ENCODE measurements at places on chromosomes 7 and 10. TPM values are rescaled to one million over a fixed set of nuclear protein-coding genes. Genes with fewer than 3 reads are reported as not detected.

- no peak for DNase-seq
Observed at GRCh38 chr10:116826803-116827202, 22.5 kb upstream of the ENO4 start.

GRCh38 chr7:19705663-19706062 is 3.2 kb downstream of the POLR1F start:
- no peak for DNase-seq

NPSR1 gene
- not detected for total RNA-seq

- no peak for DNase-seq
Observed at GRCh38 chr7:77309714-77310220, 106.4 kb downstream of the GSAP start.

GRCh38 chr7:55101359-55101758 is 82.5 kb downstream of the EGFR start:
- no peak for DNase-seq

PODXL gene
- 5.8 TPM for total RNA-seq

DNA sequence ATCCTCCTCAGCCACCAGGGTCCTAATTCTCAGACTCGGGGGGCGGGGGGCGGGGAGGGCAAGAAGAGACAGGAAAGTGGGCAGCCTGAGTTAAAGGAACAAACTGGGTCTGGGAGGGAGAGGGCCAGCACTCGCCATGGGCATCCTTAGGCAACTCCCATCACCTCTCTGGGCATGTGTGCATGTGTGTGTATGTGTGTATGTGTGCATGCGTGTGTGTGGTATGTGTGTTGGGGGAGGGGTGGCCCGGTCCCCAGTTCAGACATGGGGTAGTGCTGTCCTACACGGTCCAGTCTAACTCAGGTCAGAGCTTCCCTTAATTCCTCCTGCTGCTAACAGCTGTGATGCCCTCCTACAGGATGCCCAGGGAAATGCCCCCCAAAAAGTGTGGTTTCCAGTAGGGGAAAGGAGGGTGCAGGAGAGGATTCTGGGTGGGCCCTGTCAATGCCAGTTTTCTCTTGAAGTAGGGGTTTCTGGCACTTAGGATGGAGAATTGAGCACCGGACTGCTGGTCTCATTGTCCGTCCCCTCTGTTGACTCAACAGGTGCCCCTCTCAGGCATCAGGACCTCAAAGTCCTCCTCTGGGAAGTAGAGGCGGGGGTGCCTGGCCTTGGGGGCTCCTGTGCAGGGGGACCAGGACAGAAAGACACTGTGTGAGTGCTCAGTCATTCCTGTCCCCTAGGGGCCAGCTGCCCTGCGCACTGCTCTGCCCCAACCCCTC is 15.1 kb upstream of the ZMIZ1 start:
- no peak for DNase-seq

GRCh38 chr7:91233212-91233611 is 31.0 kb upstream of the FZD1 start:
- no peak for DNase-seq

- DNase-seq: no peak
Observed at GRCh38 chr7:47893238-47893637, 55.0 kb downstream of the PKD1L1 start.

- peak; percentile 35 for DNase-seq
Observed at GRCh38 chr7:156999958-157000726, 10.3 kb downstream of the MNX1 start.

GRCh38 chr7:94183289-94183749 is 179.2 kb upstream of the BET1 start:
- no peak for DNase-seq

DNA sequence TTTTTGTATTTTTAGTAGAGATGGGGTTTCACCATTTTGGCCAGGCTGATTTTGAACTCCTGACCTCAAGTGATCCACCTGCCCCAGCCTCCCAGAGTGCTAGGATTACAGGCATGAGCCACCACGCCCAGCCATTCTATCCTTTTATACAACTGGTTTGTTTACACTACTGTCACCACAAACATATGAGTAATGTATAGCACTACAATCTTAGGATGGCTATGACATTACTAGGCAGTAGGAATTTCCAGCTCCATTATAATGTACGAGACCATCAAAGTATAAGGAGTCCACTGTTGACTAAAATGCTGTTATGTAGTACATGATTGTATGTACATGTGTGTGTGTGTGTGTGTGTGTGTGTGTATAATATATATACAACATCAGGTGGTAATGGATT is 1126.1 kb upstream of the LRRN3 start:
- DNase-seq: no peak

Data from B cell (primary cell).